Esophagus squamous epithelium (tissue), 5 donors: ENCODE measurements at places on chromosomes 2 and 18.

- DNase-seq, result peak; percentile 21
Measured at GRCh38 chr18:80147418-80148325, 38.6 kb downstream of the ADNP2 start.

DNA sequence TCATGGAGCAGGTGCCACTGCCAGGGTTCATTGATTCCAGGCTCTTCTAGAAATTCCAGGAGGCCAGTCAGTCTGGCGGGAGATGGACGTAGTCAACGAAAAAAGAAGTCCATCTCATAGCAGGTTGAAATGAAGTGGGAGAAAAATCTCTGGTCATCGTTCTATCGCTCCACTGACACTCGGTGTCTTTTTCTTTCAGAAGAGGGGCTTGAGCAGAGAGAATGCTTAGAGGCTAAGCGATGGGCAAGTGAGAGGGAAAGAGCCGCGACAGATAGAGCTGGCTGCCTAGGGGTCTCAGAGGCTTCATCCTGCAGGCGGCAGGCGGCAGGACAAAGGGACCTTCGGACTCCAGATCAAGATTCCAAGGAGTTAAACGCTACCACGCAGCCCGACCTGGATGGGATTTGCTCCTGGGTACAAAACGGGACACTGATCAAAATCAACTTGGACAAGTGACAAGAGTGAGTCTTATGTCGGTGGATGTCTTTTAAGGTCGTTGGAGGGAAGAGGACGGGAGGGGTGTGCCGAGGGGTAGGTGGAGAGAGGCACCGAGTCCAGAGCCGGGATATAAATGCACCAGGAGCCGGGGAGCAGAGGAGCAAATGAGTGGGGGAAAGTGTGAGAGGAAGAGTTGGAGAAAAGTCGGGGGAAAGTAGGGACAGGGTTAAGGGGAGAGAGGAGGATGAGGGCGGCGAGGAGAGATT, 677 bp upstream of the TMEM178A start:
- DNase-seq, result no peak

DNA sequence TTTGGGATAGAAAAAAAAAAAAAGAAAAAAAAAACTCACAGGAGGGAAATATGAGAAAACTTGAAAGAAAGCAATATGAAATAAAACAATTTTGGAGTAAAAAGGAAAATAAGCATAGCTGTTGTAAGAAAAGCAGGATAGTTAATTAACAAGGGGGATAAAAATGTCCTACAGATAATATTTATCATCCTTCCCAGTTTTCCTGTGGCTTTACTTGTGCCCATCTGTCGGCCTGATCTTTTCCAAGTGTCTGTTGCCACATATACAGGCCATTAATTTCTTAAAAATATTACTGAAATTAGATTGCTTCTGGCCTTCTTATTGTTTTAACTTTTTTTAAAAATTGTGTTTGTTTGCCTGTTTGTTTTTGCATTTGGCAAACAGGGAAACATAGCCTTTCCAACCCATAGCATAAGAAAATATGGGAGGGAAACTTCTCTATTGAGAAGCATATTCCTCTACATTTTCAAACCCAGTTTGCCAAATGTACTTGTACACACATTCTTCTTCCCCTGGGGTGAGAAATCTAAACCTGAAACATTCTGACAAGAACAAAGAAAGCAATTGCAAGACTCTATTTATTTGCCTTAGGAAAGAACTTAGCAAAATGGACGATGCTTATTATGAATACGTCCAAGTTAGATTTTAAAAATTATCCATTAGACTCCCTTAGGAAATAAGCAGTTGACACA, 272.3 kb downstream of the CDH20 start:
- DNase-seq, result no peak

DNA sequence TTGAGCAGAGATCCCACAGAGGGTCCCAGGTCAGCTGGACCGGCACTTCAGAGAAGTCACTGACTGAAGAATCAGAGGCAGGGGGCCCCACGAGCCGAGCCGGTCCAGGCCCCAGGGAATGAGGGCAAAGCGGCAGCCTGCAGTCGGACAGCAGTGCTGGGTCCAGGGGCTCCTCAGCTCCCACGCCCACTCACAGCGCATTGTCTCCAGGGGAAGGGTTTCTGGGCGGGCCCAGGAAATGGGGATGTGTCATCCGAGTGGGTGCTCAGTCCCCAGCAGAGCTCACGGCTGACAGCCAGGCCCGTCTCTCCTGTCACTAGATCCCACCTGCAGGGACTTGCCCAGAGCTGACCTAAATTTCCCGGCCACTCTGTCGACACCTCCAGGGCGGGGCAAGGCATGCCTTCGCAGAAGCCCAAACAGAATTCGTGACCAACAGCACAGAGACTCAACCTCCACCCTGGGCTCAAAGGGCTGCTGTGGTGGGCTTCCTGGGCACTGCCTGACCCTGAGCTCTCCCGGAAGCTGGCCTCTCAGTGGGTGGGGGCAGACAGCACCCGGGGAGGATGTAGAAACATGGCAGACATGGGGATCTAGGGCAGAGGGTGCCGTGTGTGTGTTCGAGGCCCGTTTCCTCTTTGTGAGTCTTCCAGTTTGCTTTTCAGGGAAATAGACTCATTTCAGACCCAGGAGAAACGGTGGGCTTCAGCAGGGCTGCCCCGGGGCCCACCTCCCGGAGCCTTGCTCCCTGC, 42.1 kb upstream of the TAF1B start:
- DNase-seq, result no peak

DNA sequence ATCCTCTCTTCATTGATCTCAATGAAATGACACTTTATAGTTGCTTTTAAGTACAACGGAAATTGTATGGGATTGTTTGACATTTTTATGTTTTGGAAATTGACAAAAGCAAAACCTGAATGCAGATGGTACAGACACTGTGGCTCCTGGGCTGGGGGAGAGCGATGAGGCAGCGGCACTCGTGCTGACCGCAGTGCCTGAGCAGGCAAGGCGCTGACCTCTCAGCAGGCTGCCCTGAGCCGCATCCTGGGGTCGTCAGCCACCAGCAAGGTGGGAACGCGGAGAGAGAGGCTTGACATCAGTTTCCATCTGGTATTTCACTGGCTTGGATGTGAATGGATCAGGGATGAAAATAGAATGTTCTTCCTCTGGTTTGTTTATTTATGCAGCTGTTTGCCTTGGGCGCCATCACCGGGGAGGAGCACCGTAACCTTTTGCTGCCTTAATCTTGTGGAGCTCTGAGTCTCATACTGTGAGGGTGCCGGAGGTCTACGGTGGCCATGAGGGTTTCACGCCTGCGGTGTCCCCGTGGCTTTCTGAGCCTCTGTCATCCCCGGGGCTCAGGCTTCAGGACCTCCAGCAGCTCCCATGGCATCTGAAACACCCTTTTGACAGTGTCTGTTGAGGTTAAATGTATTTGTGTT, 94.8 kb upstream of the TPO start:
- DNase-seq, result no peak

DNA sequence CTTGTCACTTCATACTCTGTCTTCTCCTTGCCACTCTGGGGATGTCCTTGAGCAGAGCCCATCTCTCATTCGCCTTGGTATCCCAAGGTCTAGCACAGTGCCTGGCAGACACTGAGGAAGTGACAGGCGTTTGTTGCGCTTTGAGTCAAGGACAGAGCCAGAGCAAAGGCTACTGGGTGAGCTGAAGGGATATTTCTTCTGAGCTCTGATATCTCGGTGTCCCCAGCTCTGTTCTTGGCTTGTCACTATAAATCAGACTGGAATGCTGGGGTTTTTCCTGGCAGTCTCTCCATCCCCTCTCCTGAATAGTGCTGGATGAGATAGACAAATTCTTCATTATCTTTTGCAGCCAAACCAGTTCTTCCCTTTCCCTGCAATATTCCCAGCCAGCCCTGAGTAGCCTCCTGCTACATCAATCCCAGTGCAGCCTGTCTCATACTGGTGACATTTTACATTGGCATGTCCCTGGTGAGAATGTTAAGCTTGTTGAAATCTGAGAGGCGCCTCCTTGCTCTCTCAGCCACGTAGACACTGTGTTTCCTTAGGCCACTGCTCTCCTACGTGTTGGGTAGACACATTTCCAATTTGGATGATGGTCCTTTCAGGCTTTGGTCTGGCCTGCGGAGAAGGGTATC, 61.7 kb downstream of the CTIF start:
- no peak for DNase-seq

DNA sequence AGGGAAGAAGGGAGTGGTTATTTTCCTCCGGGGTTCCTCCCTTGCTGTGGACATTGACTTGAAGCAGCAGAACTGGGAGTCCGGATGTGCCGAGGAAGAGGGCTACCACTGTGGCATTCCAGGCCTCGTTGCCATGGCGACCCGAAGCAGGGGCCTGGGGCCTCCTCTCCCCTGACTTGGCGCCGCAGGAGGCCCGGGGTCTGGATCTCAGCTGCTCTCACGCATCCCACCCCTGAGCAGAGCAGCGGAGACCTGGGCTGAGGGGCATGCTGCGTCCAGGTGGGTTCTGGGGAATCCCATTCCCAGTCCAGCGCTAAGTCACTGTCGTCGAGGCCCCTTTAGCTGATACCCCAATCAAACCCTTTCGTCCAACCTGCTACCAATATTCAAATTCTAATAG, 100.2 kb downstream of the BCL11A start:
- DNase-seq, result no peak

DNA sequence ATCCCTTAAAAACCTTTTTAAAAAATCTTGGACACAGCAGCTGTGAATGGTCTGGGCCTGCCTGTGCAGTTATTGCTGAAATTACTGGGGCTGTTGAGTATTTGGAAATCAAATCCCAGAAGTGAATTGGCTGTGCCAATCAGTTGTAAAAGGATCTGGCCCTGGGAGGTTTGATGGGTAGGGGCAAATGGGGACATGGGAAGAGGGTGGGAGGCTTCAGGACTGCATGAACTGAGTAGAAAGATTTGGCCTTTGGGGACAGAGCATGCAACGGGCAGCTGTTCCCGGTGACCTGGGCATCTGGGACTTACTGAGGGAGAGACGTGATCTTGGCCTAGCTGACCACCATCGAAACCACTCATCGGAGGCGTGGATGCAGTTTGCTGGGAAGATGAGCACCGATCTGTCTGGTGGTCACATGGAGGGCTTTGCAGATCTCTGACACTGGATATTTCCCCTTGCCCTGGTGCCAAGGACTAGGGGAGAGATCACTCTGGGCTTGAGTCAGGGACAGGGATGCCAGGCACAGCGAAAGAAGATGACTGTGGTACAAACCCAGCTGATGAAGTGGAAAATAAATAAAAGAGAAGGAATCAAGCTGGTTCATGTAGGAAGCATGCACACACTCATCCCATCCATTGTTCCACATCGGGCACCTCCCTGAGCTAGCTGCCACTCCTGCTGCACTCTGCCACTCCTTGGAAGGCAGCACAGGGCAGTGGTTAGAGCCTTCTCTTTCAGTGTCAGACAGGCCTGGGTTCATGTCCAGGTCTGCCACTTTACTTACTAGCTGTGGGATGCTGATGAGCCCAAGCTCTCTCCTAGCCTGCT, 58.4 kb downstream of the SEMA4F start:
- no peak for DNase-seq

DNA sequence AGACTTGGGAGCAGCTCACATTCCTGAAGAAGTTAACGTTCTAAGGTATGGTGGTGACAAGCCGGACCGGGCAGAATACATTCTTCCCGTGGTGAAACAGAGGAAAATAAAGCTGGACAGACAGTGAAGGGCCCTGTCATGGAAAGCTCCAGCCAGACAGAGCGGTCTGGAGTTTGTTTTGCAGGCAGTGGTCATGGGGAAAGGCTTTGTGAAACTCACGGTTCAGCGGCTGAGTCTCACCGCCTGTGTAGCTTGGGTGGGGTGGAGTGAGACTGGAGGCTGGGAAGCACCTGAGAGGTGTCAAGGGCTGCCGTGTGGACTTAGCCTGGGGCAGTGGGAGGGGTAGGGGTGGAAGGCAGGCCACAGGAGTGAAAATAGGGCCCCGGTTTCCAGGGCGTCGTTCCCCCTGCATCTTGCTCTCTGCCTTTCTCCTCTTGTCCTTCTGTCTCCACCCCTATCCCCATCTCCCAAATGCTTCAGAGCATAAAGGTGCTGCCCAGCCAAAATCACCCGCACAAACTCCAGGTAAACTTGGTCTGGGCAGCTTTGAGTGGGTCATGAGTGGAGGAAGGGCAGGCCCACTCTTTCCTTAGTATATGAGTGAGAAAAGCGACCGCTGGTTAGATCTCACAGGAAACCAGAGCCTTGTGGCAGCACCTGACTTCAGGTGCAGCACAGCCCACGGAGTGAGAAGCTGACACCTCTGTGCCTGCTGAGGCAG, 11.4 kb upstream of the SLC20A1 start:
- no peak for DNase-seq

DNA sequence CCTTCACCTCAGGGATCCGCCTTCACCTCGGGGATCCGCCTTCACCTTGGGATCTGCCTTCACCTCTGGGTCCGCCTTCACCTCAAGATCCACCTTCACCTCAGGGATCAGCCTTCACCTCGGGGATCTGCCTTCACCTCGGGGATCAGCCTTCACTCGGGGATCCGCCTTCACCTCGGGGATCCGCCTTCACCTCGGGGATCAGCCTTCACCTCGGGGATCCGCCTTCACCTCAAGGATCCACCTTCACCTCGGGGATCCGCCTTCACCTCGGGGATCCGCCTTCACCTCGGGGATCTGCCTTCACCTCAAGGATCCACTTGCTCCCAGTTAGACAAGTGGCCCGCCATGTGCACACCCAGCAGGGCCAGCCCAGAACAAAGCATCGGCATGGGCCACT, 7.3 kb downstream of the KIF1A start:
- DNase-seq, result no peak

DNA sequence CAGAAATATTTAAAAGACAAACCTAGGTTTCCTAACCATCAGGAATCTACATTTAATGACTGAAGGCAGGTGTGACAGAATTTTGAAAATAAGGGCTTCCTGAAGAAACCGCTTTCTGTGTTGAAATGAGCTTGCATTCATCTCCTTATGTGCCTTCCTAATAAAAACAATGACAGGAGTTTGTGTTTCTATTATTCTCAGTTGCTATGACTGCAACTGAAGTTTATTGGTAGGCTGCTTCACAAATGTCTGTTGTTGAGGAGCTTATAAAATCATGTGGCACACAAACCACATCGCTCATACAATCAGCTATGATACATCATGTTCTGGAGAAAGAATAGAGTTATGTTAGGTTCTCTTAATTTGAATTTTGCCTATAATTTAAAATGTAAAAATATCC, 362.7 kb upstream of the SLC8A1 start:
- no peak for DNase-seq

- DNase-seq, result no peak
Measured at GRCh38 chr2:84830095-84830494, 50.8 kb downstream of the TRABD2A start.

DNA sequence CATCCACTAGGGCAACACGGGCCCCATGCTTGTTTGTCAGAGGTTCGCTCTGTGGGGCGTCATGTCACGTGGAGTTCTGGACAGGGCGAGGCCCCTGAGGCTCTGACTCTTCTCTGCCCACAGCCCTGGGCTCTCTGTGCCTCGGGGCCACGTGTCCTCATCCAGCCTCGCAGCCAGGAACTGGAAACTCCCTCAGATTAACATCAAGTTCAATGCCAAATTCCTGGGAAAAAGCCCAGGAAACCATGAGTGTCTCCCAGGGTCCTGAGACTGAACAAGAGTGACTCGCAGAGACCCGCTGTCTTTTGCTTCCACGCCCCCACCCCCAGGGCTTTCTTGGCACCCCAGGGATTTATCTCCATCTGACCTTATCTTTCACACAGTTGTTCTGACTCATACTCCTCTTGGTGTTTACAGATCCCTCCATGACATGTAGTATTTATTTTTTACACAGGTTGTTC, 174.0 kb upstream of the PIEZO2 start:
- no peak for DNase-seq
